ENCODE measurements at places on chromosomes 2 and 18. TPM values are rescaled to one million over a fixed set of nuclear protein-coding genes. Genes with fewer than 3 reads are reported as not detected.

Gene GPR55
- total RNA-seq: 1.1 TPM

Gene SAG
- total RNA-seq: not detected

Gene ATP6V1B1
- not detected for total RNA-seq

Gene GKN1
- total RNA-seq: not detected

Gene CXXC1
- 96.6 TPM for total RNA-seq

Gene METAP1D
- 7.8 TPM for total RNA-seq

Gene DOK6
- total RNA-seq: 44.0 TPM

Gene CCL20
- not detected for total RNA-seq

Gene DNAJC5G
- 6.5 TPM for total RNA-seq

Gene TMEM37
- 0.67 TPM for total RNA-seq

Gene CRIM1
- 80.5 TPM for total RNA-seq

Gene CD8B2
- total RNA-seq: 2.5 TPM

Gene C2orf76
- total RNA-seq: 16.8 TPM

Gene CHRND
- total RNA-seq: not detected

Gene SKOR2
- total RNA-seq: not detected

Gene ALK
- total RNA-seq: 4.4 TPM

Data from dorsolateral prefrontal cortex (tissue), 122 donors.